Stomach (tissue), 19 donors: ENCODE measurements at places on chromosomes 4 and X. TPM values are rescaled to one million over a fixed set of nuclear protein-coding genes. Genes with fewer than 3 reads are reported as not detected.

DNA sequence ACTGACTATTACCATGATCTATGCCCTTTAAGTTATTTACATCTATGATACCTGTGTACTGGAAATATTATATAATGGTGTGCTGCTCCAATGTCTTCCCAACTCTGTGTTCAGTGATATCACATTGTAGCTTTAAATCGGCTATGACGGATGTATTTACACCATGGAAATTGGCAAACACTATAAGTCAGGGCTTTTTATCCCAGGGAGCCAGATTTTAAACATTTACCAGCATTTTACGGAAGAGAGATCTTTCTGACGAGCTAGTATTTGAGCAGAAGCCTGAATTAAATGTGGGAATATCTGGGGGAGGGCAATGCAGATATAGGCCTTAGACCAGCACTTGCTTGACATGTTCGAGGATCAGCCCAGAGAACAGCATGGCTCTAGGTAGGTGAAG, 7.7 kb upstream of the PGM2 start:
- no peaks in the 10 kb centered on the region for H3K4me1 ChIP-seq
- no peaks in the 10 kb centered on the region for H3K36me3 ChIP-seq
- no peak overlapping the region for H3K4me3 ChIP-seq
- DNase-seq: no peak
- no peak overlapping the region for H3K27ac ChIP-seq
- no peaks in the 10 kb centered on the region for H3K27me3 ChIP-seq

DNA sequence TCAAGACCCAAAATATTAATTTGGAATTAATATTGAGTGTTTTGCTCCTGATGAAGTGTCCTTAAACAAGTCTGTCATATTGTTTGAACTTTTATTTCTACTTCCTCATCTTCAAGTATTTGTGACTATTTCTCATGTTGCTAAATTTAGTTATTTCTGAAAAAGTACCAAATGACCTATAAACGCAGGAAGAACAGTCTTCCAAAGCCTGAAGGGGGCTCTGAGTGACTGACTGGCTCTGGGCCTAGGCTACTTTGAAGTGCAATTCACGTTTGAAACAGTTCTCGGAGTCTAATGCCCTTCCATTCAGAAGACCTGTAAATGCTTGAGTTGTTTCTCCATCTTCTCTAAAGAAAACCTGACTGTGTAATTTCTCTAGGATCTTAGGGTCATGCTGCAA, 26.5 kb downstream of the GALNT7 start:
- no peak overlapping the region for H3K27ac ChIP-seq
- DNase-seq: no peak
- H3K4me1 ChIP-seq: peaks cover 38% of the 10 kb centered on the region

DNA sequence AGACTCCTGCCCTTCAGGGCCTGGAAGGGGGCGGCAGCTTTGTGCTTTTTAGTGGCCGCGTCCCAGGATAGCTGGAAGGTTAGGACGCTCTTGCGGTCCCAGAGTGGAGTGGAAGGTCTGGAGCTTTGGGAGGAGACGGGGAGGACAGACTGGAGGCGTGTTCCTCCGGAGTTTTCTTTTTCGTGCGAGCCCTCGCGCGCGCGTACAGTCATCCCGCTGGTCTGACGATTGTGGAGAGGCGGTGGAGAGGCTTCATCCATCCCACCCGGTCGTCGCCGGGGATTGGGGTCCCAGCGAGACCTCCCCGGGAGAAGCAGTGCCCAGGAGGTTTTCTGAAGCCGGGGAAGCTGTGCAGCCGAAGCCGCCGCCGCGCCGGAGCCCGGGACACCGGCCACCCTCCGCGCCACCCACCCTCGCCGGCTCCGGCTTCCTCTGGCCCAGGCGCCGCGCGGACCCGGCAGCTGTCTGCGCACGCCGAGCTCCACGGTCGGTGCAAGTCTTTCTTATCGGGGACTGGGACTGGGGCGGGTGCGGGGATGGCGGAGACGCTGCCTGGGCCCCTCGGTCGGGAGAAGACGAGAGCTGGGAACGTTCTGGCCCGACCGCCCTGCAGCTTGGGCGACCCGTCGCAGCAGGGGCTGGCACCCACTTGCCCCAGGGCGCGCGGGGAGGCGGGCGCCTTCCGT, at the start of gene EDNRA:
TSS of gene EDNRA (plus strand) at position 207 of the 686 bp plus-strand sequence. CDS start 4,585 bp downstream, outside the sequence.
- no peaks in the 10 kb centered on the region for H3K36me3 ChIP-seq
- peak within 1 kb of the TSS; percentile 61 for H3K27ac ChIP-seq
- H3K27me3 ChIP-seq: peaks cover 17% of the 10 kb centered on the region
- peaks cover 11% of the 10 kb centered on the region for H3K4me1 ChIP-seq

Gene SHOX
- not detected for total RNA-seq

GRCh38 chrX:2928583-2929434, at the start of gene ARSD:
ARSD (minus strand) TSS chrX:2929339; CDS start chrX:2929275, 64 bp downstream.
- peak within 1 kb of the TSS; percentile 71 for H3K4me3 ChIP-seq
- H3K27ac ChIP-seq: peak within 1 kb of the TSS; percentile 99
- peaks cover 18% of the 10 kb centered on the region for H3K36me3 ChIP-seq
- H3K27me3 ChIP-seq: no peaks in the 10 kb centered on the region
